ENCODE measurements at places on chromosomes 13 and 19.

- DNase-seq: no peak
Measured at GRCh38 chr13:76851961-76852360, 34.2 kb downstream of the KCTD12 start.

GRCh38 chr13:113882716-113883115 lies 18.8 kb upstream of the GAS6 start:
- DNase-seq: no peak

DNA sequence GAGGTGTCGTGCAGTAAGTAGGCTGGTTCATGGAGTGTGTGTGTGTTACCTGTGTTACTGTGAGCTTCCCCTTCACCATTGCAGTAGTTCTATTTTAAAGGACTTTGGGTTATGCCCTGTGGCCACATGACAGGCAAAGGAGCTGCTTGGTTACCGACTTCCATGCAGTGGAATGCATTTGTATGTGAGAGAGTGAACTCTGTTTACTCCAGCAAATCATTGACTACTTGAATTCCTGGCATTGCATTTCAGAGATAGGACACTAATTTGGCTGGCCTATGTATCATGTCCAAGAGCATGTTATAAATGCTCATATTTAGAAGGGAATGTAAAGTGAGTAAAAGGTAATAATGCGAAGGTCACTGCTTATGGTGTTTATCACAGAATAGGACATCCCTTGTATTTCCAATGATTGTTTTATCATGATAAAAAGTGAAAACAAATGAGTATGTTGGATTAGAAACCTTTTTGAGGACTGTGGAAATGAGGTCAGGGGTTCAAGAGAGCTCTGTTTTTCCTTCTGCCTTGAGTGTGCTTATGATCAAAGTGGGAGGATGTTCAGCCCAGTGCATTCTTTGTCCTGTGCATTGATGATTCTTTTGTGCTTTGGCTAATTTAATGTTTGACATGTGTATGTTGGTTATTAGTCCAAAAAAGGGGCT lies 156.5 kb downstream of the LMO7 start:
- no peak for DNase-seq

DNA sequence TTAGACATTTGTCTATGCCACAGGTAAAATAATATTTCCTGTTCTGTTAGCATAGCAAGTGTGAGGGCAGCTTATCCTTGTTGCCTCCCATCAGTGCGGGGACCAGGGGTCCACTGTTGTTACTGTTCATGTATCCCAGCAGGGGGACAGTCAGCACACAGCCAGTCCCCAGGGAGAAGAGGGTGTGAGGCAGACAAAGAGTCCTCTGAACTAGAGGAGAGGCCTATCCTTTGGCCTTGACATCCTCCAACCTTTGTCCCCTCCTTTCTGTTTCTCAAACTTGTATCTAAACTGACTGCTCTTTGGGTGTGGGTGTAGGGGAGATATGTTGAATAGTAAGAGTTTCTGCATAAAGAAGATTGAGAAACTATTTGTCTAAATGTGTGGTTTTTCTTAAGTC lies 2.9 kb upstream of the GPR18 start:
- DNase-seq: no peak

- DNase-seq: no peak
Measured at GRCh38 chr13:22773465-22773864, 407.3 kb upstream of the SGCG start.

DNA sequence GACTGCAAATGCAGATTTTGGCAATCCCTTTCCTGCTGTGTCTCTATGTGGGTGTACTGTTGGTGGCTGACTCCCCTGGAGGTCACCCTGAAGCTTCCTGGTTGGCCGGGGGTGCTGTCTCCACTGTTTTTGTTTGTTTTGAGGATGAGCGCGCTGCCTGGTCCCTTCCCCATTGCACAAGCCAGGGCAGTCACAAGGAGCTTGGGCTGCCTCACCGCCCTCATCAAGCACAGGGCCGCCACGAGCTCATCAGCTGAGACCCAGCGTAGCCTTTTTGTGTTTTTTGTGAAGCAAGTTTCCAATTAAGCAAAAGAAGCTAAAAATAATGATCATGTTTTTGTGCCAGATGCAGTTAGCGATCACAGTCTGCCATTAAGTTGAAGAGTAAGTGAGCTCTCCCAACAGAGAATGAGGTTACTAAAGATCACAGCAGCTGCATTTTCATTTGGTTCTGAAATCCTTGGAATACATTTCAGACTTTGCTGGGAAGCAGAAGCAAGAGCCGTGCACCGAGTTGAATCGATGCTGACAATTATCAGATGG lies 57.8 kb downstream of the GGACT start:
- no peak for DNase-seq

DNA sequence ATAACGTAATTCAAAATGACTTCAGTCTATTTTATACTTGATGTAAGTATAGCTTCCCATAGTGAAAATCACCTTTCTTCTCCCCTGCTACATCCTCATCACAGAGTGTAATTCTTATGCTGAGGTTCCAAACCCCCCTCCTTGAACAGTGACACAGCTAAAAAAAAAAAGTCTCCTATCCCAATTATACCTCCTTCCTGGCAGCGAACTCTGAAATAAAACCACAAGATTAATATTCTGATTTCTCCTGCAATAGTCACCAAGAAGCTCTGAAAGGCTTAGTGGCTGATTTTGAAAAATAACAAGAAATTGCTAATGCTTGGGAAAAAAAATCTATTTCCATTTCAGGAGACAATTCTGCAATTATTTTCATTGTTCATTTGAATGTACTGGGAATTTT lies 36.3 kb downstream of the EFNB2 start:
- DNase-seq: no peak

DNA sequence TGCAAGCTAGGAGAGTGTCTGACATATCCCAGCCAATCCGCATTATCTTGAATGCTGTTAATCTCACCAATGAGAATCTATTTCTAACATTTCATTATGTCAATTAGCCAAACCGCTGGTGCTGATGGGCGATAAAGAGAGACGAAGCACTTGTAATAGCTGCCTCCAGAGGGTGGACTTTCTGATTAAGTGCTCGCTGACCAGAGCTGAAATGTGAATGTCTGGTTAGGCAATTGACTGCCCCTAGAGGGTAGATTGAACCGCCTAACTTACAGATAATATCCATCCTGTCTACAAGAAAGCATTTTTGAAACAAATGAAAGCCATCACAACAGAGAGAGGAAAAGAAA lies 552 bp upstream of the GRWD1 start:
- DNase-seq: peak; percentile 89

DNA sequence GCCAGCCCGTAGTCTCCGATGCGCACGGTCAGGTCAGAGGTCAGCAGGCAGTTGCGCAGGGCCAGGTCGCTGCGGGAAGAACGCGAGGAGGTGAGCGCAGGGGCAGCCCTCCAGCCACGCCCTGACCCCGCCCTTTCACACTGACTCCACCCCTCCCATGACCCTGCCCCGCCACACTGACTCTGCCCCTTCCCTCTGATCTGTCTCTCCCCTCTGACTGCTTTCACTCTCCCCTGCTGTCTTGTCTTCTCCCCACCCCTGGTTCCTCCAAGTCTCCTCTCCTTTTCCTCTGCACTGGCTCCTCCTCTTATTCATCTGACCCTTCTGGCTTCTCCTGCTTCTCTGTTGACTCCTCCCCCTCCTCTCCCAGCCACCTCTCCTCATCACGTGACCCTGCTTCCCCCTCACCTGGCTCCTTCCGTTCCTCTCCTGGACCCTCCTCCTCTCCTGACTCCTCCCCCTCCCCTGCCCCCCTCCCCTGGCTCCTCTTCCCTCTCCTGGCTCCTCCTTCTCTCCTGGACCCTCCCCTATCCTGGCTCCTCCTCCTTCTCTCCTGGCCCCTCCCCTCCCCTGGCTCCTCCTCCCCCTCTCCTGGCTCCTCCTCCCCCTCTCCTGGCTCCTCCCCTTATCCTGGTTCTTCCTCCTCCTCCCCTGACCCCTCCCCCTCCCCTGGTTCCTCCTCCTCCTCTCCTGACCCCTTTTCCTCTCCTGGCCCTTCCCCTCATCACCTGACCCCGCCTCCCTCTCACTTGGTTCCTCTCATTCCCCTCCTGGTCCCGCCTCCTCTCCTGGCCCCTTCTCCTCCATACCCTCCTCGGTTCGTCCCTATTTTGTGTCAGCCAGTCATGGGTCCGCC lies 9.9 kb downstream of the LMTK3 start:
- DNase-seq: no peak

GRCh38 chr19:37931881-37932655 lies 25.1 kb downstream of the SIPA1L3 start:
- DNase-seq: no peak

- no peak for DNase-seq
Measured at GRCh38 chr13:75461314-75461713, 20.7 kb downstream of the TBC1D4 start.

- no peak for DNase-seq
Measured at GRCh38 chr19:16637535-16637934, 9.5 kb upstream of the MED26 start.

GRCh38 chr19:54136086-54136863 lies 1.3 kb upstream of the CNOT3 start:
- no peak for DNase-seq

- DNase-seq: no peak
Measured at GRCh38 chr19:19540715-19541515, 2.9 kb downstream of the CILP2 start.

GRCh38 chr13:91904597-91904996 lies 506.2 kb downstream of the GPC5 start:
- no peak for DNase-seq

DNA sequence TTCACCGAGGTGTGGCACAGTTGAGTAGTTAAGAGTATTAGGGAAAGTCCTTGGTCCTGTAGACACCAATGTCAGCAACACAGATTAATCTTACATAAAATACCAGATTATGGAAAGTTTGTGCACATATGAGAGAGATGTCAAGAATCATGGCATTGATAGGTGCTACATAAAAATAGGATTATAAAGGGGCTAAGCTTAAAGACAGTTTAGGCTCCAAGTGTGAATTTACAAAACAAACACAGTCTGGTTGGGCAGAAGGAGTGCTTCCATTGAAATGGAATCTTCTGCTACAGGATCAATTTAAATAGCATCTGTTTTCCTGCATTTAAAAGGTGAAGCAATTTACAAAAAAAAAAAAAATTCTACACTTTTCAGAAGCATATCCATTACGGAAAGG lies 292.9 kb downstream of the DNAJC15 start:
- DNase-seq: no peak

DNA sequence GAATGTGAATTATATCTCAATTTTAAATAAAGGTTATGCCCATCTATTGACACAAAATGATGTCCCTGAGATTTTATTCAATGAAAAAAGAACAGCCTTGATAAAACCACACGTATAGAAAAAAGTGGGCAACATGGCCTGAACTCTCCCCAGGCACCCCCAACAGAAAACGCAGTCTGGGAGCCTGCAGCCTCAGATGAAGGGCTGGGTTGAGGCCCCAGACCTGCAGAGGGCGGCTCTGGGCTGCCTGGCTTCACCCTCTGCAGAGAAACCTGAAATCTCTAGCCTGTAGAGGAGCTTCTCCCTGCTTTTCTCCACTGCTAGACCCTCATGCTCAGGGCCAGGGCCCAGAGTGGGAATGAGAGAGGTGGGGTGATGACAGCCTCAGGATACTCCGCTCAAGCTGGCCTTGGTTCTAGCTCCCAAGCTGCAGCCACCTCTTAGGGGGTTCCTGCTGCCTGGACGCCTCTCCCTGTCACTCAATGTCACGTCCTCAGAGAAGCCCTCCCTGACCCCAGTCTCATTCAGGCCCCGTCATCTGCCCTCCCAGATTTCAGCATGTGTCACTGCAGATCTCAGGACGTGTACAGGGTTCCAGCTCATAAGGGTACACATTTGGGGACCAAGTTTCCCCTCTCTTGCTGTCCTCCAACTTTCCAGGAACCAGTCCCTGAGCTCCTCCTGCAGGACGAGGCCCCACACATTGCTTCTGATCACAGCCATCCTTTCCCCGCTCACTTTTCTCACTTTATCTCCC lies 1.8 kb downstream of the MBD3 start:
- DNase-seq: no peak

- no peak for DNase-seq
Measured at GRCh38 chr13:20129076-20129475, 31.8 kb downstream of the GJA3 start.

- DNase-seq: no peak
Measured at GRCh38 chr13:38394777-38395496, 45.3 kb downstream of the UFM1 start.

DNA sequence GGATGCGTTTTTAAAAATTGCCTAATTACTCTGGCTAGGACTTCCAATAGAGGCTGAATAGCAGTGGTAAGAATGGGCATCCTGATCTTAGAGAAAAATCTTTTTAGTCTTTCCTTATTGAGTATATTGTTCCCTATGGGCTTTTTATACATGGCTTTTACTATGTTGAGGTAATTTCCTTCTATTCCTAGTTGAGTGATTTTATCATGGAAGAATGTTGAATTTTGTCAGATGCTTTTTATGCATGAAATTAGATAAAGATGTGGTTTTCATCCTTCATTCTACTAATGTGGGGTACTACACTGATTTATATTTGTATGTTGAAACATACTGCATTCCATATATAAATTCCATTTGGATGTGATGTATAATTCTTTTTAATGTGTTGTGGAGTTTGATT lies 2673.8 kb downstream of the PCDH9 start:
- no peak for DNase-seq

- no peak for DNase-seq
Measured at GRCh38 chr13:45775401-45775963, 73.4 kb downstream of the CBY2 start.

DNA sequence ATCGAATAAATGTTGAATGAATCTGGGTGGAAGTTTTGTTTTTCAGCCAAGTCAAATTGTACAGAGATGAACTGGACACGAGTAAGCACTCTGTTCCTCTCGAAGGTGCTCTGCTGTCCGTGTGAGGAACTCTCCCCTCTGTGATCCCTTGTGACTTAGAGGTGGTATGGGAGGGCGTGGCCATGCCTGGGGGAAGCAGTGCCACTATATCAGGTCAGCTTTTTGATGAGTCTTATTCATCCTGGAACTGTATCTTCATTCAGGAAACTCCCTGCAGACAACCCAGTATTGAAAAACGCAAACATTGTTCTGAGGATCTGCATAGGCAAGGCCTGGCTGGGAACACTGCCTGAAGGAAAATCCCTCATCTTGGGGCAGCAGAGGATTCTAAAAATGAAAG lies 45.7 kb upstream of the FLT1 start:
- no peak for DNase-seq

GRCh38 chr19:5451494-5451893 lies 3.7 kb upstream of the ZNRF4 start:
- no peak for DNase-seq

GRCh38 chr19:13846557-13847406 lies 30.2 kb upstream of the NANOS3 start:
- DNase-seq: peak; percentile 84

DNA sequence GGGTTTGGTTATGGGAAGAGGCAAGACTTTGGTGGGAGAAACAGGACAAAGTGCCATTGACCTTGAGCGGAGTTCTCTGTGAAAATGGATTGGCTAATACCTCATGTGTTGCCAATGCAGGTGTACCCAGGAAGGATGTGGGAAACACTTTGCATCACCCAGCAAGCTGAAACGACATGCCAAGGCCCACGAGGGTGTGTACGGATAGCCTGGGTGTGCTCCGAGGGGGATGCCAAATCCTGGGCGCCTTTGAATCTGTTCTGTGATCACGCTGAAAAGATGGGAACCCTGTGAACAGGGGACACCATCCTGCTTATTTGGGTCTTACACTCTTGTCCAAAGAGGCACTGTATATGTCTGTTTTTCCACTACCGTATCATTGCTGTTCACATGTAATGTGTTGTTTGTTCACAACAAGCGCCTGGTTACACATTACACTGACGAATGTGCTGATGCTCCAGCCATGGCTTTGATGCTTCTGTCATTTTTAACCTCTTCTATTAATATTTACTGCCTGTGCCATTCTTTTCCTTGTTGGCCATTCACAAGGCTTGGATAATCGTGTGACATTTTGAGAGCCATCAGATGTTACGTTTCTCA lies 8.3 kb downstream of the GTF3A start:
- DNase-seq: no peak

GRCh38 chr13:48564056-48564455 lies 31.2 kb upstream of the RCBTB2 start:
- no peak for DNase-seq

Measured in fibroblast of the conjunctiva (primary cell).